T-helper 17 cell (primary cell): ENCODE measurements at places on chromosomes 6 and 20.

DNA sequence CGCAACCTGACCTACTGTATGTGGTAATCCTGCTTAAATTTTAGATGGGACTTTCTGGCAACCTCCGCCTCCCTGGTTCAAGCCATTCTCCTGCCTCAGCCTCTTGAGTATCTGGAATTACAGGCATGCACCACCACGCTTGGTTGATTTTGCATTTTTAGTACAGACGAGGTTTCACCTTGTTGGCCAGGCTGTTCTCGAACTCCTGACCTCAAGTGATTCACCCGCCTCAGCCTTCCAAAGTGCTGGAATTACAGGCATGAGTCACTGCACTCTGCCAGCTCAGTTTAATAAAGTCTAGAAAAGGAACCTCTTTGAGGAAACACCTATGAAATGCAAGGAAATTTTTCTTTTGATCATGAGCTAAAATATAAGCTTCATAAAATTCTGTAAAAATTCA lies 9.0 kb upstream of the PLCB4 start:
- DNase-seq: no peak

DNA sequence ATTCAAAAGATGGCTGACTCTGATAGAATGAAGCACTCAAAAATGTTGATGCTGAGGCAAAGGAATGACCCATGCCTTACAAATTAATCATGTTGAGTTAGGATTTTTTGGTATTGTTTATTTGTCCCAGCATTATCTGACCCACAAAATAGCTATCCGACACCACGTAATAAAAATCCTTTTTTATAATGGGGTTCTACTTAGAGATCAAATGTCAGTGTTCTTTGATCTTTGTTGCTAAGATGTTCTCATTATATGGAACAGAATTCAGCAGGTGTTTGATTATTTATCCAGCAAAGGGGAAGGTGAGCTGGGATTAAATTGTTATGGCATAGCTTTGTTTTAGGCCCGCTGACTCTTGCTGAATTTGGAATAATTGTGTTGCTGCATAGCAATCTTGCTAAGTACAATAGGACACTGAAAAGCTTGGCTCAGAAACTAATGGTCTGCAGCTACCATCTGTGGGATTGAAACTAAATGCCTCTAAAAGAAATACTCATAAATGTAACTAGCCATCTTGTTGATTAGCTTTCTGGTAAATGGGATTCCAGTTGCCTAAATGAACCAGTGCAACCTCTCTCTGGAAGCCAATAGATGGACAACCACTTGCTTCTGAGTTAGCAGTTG lies 180.2 kb upstream of the HDAC2 start:
- DNase-seq: no peak

DNA sequence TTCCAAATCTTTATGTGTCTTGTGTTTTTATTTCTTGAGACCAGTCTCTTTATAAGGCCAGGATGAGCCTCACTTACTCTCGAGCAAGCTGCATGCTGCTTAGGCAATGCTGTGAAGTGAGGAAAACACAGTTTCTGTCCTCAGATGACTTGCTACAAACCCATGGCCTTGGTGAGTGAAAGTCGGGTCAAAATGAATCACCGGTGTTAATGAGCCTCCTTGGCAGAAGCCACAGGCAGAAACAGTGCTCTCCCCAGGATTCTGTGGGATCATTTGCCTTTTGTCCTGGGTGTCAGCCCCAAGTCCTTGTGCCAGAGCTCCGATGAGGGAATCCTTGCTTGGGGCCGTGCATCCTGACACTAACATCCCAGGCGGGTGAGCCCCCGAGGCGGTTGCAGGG lies 482.5 kb downstream of the QKI start:
- DNase-seq: no peak

GRCh38 chr6:37556881-37557644 lies 57.4 kb upstream of the CCDC167 start:
- no peak for DNase-seq
